ENCODE measurements at places on chromosomes 12 and 14.

DNA sequence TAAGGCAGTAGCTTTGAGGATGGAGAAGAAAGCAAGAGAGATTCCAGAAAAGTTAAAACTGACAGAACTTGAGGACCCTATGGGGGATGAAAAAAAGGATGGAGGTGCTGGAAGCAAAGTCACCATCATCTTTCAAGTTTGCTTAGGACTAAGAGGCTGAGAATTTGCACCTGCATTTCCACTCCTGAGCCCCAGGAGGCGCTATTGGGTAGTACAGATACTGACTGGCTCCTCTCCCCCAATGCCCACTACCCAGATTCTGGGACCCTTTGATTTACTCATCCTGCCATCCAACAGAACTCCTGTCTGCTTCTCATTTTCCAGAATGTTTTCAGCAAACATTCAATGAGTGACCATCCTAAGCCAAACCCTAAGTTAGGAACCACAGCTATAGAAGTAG, 34.0 kb upstream of the CMKLR1 start:
- DNase-seq: no peak

- no peak for DNase-seq
These were observed 117.8 kb downstream of the SLC41A2 start for GRCh38 chr12:104840262-104840661.

DNA sequence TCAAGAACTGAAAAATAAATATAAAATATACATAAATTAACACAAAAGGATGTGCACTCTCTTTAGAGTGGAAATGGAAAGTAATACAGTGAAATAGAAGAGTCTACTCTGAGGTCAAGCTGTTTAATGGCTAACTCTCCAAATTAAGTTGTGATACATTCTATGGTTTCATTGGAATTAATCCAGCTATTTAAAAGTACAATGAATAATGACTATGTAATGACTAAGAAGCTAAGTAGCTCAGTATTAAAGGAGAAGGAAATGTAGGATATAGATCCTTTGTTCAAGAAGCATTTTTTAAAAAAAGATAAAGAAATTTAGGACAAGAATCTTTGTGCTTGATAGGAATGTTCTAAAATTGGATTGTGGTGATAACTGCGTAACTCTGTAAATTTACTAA, 85.3 kb downstream of the LRP6 start:
- no peak for DNase-seq

DNA sequence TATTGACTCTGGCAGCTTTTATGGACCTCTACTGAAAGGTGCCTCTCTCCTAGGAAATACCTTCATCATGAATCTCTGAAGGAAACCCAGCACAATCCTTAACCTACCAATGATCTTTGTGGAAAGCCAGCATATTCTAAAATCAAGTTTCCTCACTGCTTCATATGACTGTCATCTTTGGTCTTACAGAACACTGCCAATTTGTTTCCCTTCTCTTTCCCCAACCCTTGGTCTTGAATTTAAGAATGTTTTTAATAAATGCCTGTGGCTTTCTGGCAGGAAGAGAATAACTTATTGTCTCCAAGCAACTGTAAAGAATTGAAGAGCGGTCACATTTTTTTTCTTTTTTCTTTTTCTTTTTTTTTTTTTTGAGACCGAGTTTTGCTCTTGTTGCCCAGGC, 427.6 kb downstream of the IPO8 start:
- no peak for DNase-seq

DNA sequence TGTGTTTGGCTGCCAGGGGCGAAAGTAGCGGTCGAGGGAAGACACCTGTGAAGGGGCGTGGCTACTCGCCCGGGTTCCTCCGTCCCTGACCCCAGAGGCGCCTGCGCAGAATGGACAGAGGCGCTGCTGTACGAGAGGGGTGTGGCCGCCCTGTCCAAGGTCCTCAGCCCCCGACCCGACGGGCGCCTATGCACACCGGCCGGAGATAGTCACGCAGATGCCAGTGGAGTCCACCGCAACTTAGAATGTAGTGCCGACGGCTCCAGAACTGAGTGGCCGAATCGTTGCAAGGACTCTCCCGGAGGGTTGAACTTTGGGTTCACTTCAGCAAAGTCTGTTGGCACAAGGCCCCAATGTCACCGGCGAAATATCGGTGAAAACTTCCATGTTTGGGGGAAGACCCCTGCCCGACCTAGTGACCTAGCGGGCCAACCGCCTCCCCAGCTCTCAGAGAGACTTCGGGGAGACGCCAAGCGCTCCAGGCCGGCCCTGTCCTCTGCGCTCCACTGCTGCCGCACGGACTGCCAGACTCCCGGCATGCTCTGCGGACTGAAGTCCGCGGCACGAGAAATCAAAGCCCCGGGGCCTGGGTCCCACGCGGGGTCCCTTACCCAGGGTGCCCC, 541 bp upstream of the RNU6-7 start:
- DNase-seq: peak; percentile 80

- no peak for DNase-seq
These were observed 871.1 kb upstream of the MGAT4C start for GRCh38 chr12:87127272-87127671.

- no peak for DNase-seq
These were observed 16.9 kb downstream of the TMEM117 start for GRCh38 chr12:43852744-43853143.

GRCh38 chr12:70482764-70483163, 116.7 kb downstream of the KCNMB4 start:
- no peak for DNase-seq

- no peak for DNase-seq
These were observed 60.2 kb downstream of the IFT43 start for GRCh38 chr14:76045773-76046172.

DNA sequence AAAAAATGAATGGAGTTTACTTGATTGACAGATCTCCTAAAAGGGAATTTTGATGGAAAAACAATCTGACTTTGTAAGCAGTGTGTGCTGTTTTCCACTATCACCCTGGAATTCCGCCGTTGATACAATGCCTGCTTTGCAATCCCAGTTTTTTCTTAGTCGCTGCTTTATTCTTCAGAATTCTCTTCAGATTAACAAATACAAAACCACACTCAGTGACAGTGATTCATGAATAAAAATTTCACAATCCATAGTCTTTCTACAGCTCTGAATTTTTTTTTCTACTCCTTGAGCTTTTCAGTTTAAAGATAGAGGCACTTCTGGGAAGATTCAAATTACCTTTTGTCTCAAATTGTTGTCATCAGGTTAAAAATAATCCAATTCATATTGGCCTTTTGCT, 44.6 kb upstream of the KITLG start:
- no peak for DNase-seq

DNA sequence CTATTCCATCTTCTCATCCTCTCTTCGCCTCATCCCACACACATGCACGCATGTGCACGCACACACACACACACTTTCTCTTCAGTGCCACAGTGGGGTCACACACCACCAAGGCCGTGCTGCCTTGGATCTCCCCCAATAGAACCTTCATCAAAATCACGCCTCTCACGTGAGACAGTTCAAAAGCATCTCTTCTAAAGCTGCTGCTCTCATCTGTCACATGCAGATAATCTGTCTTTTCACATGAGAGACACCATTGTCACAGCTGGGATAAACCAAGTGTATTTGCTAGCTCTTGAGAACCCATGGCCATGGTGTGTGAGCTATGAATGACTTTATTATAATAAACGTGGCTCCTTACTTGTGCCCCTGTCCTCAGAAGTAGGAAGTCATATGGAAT, 218.7 kb downstream of the EGLN3 start:
- no peak for DNase-seq

DNA sequence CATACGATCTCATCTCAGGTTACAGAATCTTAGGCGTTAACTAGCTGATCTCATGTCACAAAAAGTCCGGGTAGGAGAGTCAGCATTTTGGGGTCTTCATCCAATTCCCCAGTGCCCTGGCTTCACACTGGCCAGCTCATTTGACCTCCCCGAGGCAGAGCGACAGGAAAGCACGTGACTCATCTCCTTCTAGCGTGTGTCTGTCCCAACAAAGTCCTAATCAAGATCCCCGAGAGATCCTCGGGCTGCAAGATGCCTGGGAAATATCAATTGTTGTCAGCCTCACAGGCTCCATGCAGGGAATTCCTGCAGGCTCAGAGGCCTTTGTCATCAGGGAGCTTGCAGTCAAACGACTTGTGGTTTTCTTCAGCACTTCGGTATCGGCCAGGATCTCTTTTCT, 57.5 kb downstream of the ZNF664 start:
- no peak for DNase-seq

DNA sequence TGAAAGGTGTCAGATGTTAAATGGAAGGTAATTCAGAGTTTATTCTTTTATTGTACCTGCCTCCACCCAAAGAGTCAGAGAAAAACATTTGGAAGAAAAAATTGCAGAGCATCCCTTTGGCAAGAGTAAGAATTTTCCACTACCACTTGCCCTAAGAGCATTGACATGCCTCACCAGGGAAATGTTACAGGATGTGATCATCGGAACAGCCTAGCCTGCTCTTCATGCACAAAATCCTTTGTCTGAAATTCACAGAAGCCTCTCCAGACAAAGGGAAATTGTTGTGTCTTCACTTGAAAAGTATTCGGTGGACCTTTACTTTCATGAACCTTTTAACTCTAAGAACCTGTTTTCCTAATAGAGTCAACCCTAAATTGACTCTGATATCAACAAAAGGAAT, 36.9 kb downstream of the ATP2A2 start:
- no peak for DNase-seq

GRCh38 chr12:82440885-82441284, 82.6 kb downstream of the METTL25 start:
- no peak for DNase-seq

DNA sequence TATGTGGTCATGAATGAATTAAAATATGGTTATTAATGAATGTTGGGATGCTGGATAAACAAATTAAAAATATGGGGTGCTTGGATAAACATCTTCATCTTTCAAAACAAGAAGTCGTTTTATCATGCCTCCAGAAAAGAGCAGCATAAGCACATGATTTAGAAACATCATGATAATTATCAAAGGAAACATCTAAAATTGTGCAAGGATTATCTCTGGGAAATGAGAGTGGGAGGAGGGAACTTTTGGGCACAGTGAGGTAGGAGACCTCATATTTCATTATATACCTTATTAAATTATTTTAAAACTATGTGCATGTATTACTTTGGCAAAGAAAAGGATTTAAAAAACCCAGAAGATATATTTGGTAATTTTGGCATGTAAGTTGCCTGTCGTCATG, 8.9 kb downstream of the C3AR1 start:
- DNase-seq: no peak

DNA sequence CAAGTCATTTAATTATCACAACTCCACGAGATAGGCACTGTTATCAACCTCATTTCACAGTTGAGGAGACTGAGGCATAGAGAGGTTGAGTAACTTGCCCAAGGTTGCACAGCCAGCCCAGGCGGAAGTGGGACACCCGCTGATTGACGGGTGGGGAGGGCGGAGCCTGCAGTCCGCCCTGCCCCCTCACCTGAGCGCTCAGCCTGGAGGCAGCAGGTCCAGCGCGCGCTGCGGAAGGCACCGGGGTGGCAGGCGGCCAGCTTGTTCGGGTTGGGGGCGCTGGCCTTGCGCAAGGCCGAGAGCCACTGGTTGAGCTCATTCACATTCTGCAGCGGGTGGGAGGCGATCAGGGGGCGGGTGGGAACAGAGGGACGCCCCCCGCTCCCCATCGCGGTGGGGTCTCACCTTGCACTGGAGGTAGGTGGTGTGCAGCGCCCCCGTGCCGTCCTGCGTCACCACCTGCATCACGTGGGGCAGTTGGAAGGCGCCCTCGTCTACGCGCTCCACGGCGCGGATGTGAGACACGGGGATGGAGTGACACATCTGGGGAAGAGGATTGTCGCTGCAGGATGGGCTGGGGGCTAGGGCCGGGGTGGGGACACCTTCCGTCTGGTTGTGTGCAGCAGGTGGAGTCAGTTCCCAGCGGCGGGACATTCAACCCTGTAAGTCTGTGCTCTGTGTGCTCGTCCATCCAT, 31.7 kb downstream of the RASAL1 start:
- no peak for DNase-seq

- no peak for DNase-seq
These were observed 70.8 kb downstream of the SCN8A start for GRCh38 chr12:51661836-51662235.

GRCh38 chr14:59213368-59214315, 25.2 kb downstream of the DAAM1 start:
- peak; percentile 28 for DNase-seq

GRCh38 chr12:57237932-57238853, 8.7 kb downstream of the SHMT2 start:
- peak; percentile 58 for DNase-seq

GRCh38 chr12:22935090-22935489, 310.1 kb downstream of the ETNK1 start:
- no peak for DNase-seq

DNA sequence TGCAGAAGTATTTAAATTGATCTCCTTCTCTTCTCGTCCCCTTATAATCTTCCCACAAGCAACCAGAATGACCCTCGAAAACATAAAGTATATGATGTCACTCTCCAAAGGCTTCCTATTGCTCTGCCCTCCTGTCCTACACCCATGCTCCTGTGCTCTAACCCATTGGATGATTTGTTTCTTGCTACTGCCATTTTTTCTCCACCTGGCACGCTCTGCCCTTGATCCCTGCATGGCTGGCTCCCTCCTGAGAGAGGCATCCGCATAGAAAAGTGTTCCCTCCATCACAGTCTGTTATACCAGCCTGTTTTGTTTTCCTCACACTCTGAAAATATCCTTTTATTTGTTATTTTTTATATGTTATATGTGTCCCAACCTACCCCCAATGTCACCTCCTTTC, 19.8 kb downstream of the MYRFL start:
- DNase-seq: no peak

DNA sequence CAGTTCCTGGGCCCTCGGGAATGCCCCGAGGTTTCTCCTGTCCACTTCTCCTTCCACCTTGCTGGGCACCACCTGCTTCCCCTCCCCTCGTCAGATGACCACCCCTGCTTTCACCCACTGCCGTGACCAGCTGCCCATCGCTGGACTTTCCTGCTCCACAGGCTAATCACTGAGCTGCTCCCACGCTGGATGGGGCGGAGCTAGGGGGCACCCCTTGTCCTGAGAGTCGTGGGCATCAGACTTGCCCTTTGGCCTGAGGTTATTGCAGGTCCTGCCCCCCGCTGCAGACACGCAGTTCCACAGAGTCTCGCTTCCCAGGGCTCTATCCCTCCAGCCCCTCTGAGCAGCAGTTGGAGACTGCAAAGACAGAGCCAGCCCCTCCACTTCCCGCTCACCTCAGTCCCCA, 427 bp downstream of the SLC6A12 start:
- no peak for DNase-seq

Data from NCI-H187 (cell line).